HepG2 (cell line): ENCODE measurements at places on chromosomes 5 and 9. TPM values are rescaled to one million over a fixed set of nuclear protein-coding genes. Genes with fewer than 3 reads are reported as not detected.

UBE2QL1 gene
- total RNA-seq: not detected in 2 replicates

UNC5A gene
- total RNA-seq: not detected in 2 replicates

IFNK gene
- not detected in 2 replicates for total RNA-seq

ELL2 gene
- 64.5 and 78.9 TPM in 2 replicates for total RNA-seq

WNT8A gene
- total RNA-seq: not detected in 2 replicates

HAVCR1 gene
- 0.77 and 0.93 TPM in 2 replicates for total RNA-seq

GABBR2 gene
- 0.02 TPM in 1 of 2 replicates, not detected in the other for total RNA-seq

MSMP gene
- 0.24 and 0.49 TPM in 2 replicates for total RNA-seq

CCDC152 gene
- total RNA-seq: 0.15 and 0.20 TPM in 2 replicates

DNA sequence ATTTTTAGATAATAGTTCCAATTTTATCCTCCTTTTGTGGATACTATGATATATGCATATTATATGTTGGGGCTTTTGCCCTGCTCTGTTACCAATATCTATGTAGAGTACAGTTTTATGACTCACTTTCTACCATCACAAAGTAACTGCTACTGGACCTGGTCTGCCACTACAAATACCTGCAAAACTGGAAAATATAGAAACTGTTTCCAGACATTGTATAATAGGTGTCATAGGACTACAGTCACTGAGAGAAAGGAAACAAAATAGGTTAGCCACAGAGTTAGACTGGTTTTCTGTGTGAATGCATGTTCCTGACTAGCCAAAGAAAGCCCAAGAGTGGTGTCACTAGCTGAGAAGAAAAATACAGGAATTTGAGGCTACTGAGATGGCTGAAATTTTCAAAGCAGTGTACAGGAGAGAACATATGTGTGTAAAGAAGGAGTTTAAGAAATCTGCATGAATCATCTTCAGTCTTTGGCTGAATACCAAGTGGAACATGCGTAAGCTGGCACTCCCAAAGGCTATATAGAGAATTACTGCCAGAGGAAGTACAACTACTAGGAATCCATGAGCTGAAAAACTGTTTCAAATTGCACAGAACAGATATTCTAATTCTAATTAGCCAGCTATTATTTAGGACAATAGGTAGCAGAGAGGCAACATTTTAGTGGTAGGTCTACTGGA lies 29.0 kb upstream of the FAM174A start:
- no peak for DNase-seq

GRCh38 chr5:142453932-142454331 lies 129.1 kb upstream of the SPRY4 start:
- DNase-seq: no peak

DNA sequence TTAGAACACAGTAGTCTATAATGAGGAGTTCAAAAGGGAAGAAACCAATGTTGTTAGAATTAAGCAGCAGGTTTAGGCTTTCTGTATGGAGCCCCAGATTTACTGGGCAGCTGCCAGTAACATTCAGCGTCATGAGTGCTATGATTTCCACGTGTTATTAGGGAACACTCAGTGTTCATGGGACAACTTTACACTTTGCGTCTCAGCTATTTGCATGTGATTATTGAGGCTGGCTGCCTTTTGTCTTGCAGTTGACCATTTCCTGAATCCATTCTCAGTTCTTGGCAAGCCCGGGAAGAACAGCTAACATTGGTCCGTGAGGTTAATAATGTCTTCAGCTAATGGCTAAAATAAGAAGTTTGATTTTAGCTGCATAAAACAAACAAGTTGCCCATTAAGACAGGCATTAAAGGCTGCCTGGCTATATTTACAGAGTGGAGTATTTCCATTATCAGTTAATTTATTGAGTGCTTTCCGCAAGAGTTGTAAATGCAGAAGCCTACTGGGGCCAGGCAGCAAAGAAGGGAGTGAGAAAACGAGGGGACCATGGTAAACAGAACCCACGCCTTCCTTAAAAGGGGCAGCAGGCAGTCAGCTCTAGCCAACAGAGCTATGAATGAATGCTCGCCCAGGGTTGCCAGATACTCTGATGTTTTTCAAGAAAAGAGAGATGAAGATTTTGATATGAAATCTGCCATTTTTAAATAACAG lies 120.9 kb downstream of the PIP5K1B start:
- DNase-seq: no peak

- no peak for DNase-seq
Observed at GRCh38 chr9:72643651-72644050, 122.2 kb downstream of the TMC1 start.

DNA sequence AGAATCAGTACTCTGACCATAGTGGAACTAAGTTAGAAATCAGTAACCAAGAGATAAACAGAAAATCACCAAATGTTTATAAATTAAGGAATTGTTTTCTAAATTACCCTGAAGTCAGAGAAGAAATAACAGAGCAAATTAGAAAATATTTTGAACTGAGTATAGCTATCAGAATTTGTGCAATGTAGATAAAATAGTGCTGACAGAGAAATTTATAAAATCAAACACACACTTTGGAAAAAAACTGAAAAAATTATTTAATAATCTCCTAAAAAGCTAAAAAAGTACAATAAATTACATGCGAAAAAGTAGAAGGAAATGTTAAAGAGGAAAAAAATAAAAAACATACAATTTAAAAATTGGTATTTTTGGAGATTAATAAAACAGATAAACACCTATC lies 37.1 kb upstream of the PPP1R2B start:
- DNase-seq: no peak

GRCh38 chr9:124088476-124088837 lies 76.9 kb downstream of the LHX2 start:
- no peak for DNase-seq

- no peak for DNase-seq
Observed at GRCh38 chr9:64773491-64773931, 511.5 kb downstream of the FOXD4L5 start.

GRCh38 chr5:18752317-18752716 lies 1118.1 kb downstream of the TAF11L14 start:
- no peak for DNase-seq

DNA sequence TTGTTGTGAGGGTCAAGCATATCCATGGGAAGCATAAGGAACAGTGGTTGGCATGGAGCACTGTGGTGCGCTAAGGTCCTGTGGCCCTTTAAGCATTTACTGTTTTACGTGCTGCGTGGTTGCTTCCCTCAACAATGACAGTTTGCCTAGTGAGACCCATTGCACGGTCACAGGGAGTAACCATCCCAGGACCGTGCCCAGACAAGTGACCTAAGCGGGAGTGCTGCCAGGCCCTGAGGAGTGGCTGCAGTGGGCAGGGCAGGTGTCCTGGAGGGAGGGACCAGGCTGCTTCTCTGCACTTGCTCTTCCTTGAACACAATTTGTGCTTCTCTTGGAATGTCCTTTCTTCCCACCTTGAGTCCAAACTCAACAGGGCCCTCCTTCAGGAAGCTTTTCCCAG lies 64.6 kb downstream of the RGS3 start:
- DNase-seq: no peak

- no peak for DNase-seq
Observed at GRCh38 chr5:160118349-160119141, 705 bp downstream of the PWWP2A start.

DNA sequence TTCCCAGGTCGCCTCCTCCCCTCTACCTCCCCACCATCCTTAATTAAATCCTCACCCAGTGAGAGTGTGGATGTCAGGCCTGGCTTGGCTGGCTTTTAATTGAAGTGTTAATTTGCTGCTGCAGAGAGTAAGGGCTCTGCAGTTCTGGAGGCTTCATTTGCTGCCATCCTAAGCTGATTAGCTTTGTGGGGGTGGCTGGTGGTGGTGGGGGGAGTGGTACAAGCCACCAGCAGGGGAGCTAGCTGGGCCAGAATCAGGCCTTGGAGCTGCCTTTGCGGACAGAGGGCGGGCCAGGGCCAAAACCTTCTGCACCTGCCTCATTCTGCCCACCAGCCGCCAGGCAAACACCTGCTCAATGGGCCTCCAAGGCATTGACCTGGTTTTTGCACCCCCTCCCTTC lies 26.8 kb upstream of the TIFAB start:
- no peak for DNase-seq

GRCh38 chr9:37432020-37432419 lies 9.5 kb downstream of the GRHPR start:
- DNase-seq: no peak

GRCh38 chr9:89883401-89884341 lies 278.9 kb downstream of the GADD45G start:
- no peak for DNase-seq

DNA sequence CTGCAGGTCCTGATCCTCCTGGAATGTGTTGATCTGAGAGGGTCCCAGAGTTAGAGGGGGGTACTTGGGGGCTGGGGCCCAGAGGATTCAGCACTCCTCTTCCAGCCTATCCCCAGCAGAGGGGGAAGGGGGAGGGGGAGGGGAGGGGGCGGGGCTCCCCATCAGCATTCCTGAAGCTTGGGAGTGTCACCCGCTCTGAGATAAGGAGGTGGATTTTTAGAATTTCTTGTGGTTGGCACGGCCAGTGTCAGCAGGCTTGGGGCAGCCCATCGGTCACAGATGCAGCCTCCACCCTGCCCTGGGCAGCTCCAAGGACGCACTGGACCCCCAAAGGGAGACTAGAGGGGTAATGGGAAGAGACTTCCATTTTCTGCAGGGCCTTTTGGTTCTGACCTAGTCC lies 5.3 kb downstream of the FGF18 start:
- DNase-seq: no peak

DNA sequence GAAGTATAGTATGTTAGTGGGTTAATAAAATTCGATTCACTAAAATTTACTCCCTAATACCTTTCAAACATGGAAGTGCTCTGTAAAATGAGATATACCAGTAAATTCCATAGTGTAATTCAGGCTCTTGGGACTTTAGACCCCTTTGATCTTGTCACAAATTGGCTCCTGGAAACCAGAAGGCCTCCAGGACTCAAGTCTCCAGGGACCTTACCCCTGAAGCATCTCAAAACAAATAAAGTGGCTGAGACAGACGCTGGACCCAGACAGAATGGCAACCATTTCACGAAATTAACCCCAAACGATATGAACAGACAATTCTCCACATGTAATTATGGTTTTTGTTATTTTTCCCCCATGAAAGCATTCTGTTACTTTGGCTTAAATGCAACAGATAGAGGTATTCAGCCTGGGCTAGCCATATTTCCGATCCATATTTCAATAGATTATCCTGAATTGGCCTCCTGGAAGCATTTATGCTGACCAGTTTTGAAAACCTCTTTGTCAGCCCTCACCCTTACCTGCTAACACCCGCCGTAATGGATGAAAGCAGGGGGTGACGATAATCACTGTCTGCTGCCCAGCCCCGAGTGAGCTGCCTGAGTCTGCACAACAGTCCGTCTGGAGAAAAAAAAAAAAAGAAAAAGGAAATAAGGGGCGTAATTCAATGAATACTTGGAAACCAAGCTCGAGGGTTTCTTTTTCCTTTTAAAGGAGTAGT lies 34.1 kb upstream of the EFNA5 start:
- DNase-seq: no peak

DNA sequence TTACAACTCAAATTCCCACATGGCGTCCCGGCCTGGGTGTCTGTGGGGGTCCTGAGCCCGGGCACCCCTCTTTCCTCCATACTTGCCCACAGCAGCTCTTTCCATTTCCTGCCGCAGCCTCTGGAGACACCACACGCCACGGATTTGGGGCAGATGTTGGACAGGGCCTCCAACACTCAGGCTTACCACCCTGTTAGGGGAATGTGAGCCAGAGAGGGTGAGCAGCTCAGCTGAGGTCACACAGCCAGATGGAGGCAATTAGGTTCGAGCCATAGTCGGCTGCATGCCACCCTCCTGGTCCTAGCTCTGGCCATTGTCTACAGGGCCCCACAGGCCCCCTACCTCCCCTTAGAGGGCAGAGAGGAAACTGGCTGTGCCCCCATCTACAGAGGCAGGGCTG lies 75.6 kb upstream of the STXBP1 start:
- DNase-seq: no peak

DNA sequence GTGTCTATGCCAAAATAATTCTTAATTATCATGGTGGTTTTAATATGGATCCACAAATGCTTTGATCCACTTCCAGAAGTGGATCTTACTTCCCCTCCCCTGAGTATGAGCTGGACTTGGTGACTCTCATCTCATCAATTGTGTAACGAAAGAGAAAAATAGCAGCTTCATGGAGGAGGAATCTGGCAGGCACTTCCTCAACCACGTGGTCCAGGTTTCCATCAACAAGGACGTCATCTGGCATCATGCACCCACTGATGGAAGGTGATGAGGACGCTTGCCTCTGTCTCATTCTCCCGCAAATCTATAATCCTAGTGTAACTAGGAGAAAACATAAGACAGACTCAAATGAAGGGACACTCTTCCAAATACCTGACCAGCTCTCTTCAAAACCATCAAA lies 54.6 kb upstream of the S1PR3 start:
- DNase-seq: no peak

- no peak for DNase-seq
Observed at GRCh38 chr9:86242071-86242470, 17.4 kb downstream of the C9orf153 start.

DNA sequence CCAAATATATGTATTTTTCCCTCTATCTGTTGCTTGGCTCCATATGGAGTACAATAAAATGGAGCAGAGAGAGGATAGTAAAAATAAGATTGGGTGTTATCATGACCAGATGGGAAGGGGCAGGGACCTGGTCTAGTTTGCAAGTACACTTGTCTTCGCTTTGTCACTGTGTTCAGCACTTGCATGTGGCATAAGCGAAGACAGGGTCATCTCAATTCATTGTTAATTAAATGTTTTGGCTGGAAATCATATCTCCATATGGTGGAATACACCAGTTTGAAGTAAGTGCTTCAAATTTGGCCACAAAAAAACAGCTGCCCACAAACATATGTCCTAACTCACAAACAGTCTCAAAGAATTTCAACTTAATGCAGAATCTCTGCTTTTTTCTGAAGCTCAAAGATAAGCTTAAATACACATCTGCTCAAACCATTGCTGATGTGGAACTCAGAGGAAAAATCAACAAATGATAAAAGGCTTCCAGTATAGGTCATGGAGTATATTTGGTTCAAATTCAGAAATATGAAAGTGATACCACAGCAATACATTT lies 865.4 kb downstream of the TLE4 start:
- no peak for DNase-seq

- DNase-seq: no peak
Observed at GRCh38 chr9:137452006-137452760, 7.0 kb downstream of the NSMF start.

- DNase-seq: no peak
Observed at GRCh38 chr5:142323480-142324135, 1.2 kb downstream of the SPRY4 start.

GRCh38 chr9:93107825-93108161 lies 11.8 kb downstream of the CARD19 start:
- DNase-seq: no peak

GRCh38 chr5:8048920-8049319 lies 180.0 kb downstream of the MTRR start:
- no peak for DNase-seq

DNA sequence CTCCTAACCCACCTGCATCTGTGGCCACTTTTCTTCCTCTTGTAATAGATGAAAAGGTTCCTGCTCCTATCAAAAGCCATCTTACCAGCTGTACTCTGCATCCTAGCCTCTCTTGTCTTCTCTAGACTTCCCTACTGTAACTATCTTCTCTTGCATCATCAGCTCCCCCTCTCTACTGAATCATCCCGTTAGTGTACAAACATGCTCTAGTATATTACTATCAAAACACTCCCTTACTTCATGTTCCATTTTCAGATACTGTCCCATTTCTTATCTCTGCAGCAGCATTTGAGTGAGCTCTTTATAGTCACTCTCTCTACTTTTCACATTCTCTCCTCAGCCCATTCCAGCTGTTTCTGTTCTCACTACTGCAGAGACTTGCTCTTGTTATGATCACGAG lies 2.8 kb downstream of the SRA1 start:
- DNase-seq: no peak
